ENCODE measurements at places on chromosomes 2 and 18. TPM values are rescaled to one million over a fixed set of nuclear protein-coding genes. Genes with fewer than 3 reads are reported as not detected.

DNA sequence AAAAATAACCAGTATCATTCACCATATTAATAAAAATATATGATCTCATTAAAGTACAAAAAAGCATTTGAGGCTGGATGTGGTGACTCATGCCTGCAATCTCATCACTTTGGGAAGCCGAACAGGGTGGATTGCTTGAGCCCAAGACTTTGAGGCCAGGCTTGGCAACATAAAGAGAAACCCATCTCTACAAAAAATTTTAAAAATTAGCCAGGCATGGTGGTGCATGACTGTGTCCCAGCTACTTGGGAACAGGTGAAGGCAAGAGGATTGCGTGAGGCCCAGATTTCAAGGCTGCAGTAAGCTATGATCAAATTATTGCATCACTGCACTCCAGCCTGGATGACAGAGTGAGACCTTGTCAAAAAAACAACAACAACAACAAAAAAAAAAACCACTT, 75.9 kb downstream of the RAD51AP2 start:
- no peak overlapping the region for H3K4me3 ChIP-seq
- peaks cover 7% of the 10 kb centered on the region for H3K4me1 ChIP-seq
- H3K27me3 ChIP-seq: no peaks in the 10 kb centered on the region
- H3K36me3 ChIP-seq: no peaks in the 10 kb centered on the region
- no peak for DNase-seq
- no peak overlapping the region for H3K27ac ChIP-seq

GRCh38 chr2:203498161-203498560, 36.9 kb downstream of the RAPH1 start:
- H3K27me3 ChIP-seq: no peaks in the 10 kb centered on the region
- no peaks in the 10 kb centered on the region for H3K4me1 ChIP-seq
- H3K36me3 ChIP-seq: peaks cover 15% of the 10 kb centered on the region
- DNase-seq: no peak
- H3K27ac ChIP-seq: no peak overlapping the region

- no peaks in the 10 kb centered on the region for H3K4me1 ChIP-seq
- H3K27ac ChIP-seq: no peak overlapping the region
- no peaks in the 10 kb centered on the region for H3K36me3 ChIP-seq
- DNase-seq: no peak
- no peak overlapping the region for H3K4me3 ChIP-seq
Measured at GRCh38 chr18:11655606-11655932, 33.5 kb upstream of the GNAL start.

GRCh38 chr2:202871300-202872141, at the start of gene ICA1L:
Gene ICA1L, minus strand, starts transcription at chr2:202871766. Its CDS starts 42,757 bp downstream, at chr2:202829009.
- H3K4me1 ChIP-seq: no peaks in the 10 kb centered on the region
- DNase-seq: peak; percentile 88
- H3K27ac ChIP-seq: no peak within 1 kb of the TSS
- peak within 1 kb of the TSS; percentile 88 for H3K4me3 ChIP-seq

- H3K4me3 ChIP-seq: no peak overlapping the region
- no peaks in the 10 kb centered on the region for H3K36me3 ChIP-seq
- no peaks in the 10 kb centered on the region for H3K27me3 ChIP-seq
- H3K27ac ChIP-seq: no peak overlapping the region
- no peaks in the 10 kb centered on the region for H3K4me1 ChIP-seq
Measured at GRCh38 chr2:230492107-230492506, 76.1 kb downstream of the SP100 start.

- peaks cover 5% of the 10 kb centered on the region for H3K4me1 ChIP-seq
- no peak overlapping the region for H3K4me3 ChIP-seq
- no peaks in the 10 kb centered on the region for H3K36me3 ChIP-seq
- H3K27me3 ChIP-seq: no peaks in the 10 kb centered on the region
- DNase-seq: no peak
Measured at GRCh38 chr2:179341152-179341866, 76.7 kb upstream of the SESTD1 start.

GRCh38 chr2:96843538-96844268, at the start of gene ANKRD23:
Gene ANKRD23, minus strand, starts transcription at chr2:96844021. Its CDS starts 29 bp downstream, at chr2:96843992.
- peaks cover 12% of the 10 kb centered on the region for H3K36me3 ChIP-seq
- H3K4me1 ChIP-seq: no peaks in the 10 kb centered on the region
- no peak within 1 kb of the TSS for H3K27ac ChIP-seq

GRCh38 chr2:55768991-55769390, 75.3 kb upstream of the PNPT1 start:
- no peak for DNase-seq
- no peaks in the 10 kb centered on the region for H3K36me3 ChIP-seq
- no peak overlapping the region for H3K27ac ChIP-seq
- H3K4me3 ChIP-seq: no peak overlapping the region

GRCh38 chr18:69490813-69491212, 90.1 kb downstream of the DOK6 start:
- no peak overlapping the region for H3K4me3 ChIP-seq
- H3K27ac ChIP-seq: no peak overlapping the region
- no peaks in the 10 kb centered on the region for H3K27me3 ChIP-seq
- DNase-seq: no peak

GRCh38 chr18:74519320-74520095, 14.8 kb upstream of the CNDP1 start:
- H3K36me3 ChIP-seq: peaks cover 72% of the 10 kb centered on the region
- no peak overlapping the region for H3K4me3 ChIP-seq
- no peaks in the 10 kb centered on the region for H3K4me1 ChIP-seq

- no peak overlapping the region for H3K27ac ChIP-seq
- no peaks in the 10 kb centered on the region for H3K36me3 ChIP-seq
- no peak for DNase-seq
- H3K4me3 ChIP-seq: no peak overlapping the region
Measured at GRCh38 chr2:142834021-142834420, 43.4 kb upstream of the KYNU start.

DNA sequence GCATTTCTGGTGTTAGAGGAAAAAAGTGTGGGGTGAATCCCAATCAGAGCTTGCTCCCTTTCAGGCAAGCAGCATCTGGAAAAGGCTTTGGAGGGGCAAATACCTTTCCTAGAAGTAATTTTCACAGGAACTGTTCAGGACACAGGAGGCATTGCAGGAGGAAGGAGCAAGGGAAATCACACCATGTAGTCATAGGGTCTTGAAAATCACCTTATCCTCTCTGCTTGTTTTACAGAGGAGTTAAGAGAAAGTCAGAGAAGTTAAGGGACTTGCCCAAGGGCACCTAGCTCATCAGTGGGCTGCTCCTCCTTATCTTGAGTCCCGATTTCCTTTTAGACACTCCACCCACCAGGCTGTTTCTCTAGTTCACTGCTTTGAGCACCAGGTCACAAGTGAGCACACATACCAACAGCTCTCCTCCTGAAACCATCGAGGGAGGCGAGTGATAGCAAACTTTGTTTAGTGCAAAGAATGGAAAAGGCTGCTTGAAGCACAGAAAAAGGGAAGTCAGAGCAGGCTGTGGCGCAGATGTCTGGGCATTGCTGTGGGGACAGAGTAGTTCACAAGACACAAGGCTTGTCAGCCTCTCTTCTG, 89.2 kb upstream of the CXCR4 start:
- DNase-seq: no peak
- no peaks in the 10 kb centered on the region for H3K36me3 ChIP-seq
- no peak overlapping the region for H3K27ac ChIP-seq
- no peaks in the 10 kb centered on the region for H3K27me3 ChIP-seq

DNA sequence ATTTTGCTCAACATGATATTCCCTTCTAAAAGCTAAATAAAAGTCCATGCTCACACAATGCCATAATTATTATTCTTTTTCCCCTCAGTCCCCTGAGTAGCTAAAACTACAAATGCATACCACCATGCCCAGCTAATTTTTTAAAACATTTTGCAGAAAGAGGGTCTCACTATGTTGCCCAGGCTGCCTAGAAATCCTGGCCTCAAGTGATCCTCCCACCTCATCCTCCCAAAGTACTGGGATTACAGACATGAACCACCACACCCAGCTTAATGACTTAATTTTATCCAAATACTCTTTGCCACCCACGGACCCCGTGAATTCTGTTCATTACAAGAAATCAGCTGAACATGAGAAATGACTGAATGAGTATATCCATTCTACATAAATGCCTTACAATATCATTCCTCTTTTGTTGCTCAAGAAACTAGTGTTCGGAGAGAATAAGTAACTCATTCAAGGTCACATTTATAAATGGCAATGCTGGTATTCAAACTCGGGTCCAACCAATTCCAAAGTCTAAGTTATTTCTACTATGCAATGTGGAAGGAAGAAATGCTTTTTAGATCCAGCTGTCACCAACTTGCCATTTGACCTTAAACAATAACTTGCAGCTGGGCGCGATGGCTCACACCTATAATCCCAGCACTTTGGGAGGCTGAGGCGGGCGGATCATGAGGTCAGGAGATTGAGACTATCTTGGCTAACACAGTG, 59.8 kb downstream of the NOL10 start:
- no peaks in the 10 kb centered on the region for H3K4me1 ChIP-seq
- H3K4me3 ChIP-seq: no peak overlapping the region
- no peak for DNase-seq
- H3K36me3 ChIP-seq: peaks cover 29% of the 10 kb centered on the region
- no peak overlapping the region for H3K27ac ChIP-seq
- no peaks in the 10 kb centered on the region for H3K27me3 ChIP-seq

GRCh38 chr18:31738460-31739407, 21.9 kb downstream of the SLC25A52 start:
- no peak for DNase-seq
- no peak overlapping the region for H3K4me3 ChIP-seq
- no peaks in the 10 kb centered on the region for H3K27me3 ChIP-seq

- no peak overlapping the region for H3K4me3 ChIP-seq
- no peaks in the 10 kb centered on the region for H3K4me1 ChIP-seq
- DNase-seq: no peak
- peaks cover 67% of the 10 kb centered on the region for H3K36me3 ChIP-seq
Measured at GRCh38 chr2:63903003-63903402, 61.3 kb downstream of the UGP2 start.

GRCh38 chr18:11496526-11497172, 112.7 kb upstream of the SLC35G4 start:
- no peaks in the 10 kb centered on the region for H3K36me3 ChIP-seq
- H3K4me1 ChIP-seq: no peaks in the 10 kb centered on the region
- H3K27ac ChIP-seq: no peak overlapping the region
- H3K27me3 ChIP-seq: no peaks in the 10 kb centered on the region
- DNase-seq: no peak
- no peak overlapping the region for H3K4me3 ChIP-seq

DNA sequence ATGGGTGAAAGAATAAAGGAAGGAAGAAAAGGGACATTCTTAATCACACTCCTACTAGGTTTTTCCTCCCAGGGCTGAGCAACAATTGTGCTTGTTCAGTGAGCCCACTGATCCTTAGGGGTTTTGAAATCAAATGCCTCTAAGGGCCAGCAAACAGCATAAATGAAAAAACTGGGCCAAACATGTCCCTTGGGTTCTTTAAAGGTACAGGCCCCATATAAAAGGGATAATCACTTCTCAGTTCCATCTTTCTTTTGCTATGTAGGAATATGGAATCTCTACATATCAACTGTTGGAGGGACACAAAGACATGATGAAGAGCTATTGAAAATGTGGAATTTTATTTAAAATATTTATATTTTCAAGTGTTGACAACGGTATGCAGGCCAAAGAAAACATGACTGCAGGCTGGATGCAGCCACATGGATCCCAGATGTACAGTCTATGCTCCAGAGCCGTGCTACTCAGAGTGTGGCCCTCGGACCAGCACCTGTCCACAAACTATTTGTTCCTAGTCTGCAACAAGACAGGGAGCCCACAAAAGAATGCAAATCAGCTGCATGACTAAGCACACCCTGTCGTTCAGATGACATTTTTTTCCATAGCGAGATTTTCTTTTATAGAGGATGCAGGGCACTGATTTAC, 110.0 kb downstream of the CDH20 start:
- H3K36me3 ChIP-seq: no peaks in the 10 kb centered on the region
- DNase-seq: no peak
- H3K27me3 ChIP-seq: no peaks in the 10 kb centered on the region
- no peak overlapping the region for H3K4me3 ChIP-seq

DNA sequence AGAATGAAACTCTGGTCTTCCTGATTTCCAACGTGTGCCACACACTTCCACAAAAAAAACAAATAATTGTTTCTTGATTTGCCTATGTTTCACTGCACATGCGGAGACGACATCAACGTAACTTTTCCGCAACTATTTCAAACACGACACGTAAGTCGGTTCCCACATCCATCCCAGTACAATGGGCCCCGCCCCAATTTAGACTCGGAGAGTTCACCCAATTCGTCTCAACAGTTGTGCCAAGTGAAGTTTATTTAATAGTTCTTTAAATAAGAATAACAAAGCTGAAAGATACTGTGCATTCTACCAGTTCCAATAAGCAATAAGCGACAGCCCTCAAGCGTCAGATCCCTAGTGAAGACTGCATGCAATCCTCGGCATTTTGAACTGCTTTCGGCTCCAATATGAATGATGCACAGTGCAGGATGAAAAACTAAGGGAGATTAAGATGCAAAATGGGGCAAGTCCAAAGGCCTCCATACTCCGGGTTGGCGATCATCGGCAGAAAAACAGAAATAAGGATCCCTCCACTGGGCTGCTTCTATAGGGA, 664 bp downstream of the CCT4 start:
- peak overlapping the region; percentile 99 for H3K27ac ChIP-seq
- no peak for DNase-seq
- H3K36me3 ChIP-seq: peaks cover 40% of the 10 kb centered on the region
- peak overlapping the region; percentile 98 for H3K4me3 ChIP-seq
- no peaks in the 10 kb centered on the region for H3K4me1 ChIP-seq
- H3K27me3 ChIP-seq: no peaks in the 10 kb centered on the region

GRCh38 chr2:1363367-1363766, 49.9 kb upstream of the TPO start:
- no peaks in the 10 kb centered on the region for H3K27me3 ChIP-seq
- no peak for DNase-seq
- no peak overlapping the region for H3K27ac ChIP-seq
- H3K36me3 ChIP-seq: no peaks in the 10 kb centered on the region
- no peak overlapping the region for H3K4me3 ChIP-seq
- no peaks in the 10 kb centered on the region for H3K4me1 ChIP-seq

GRCh38 chr2:205957452-205958154, 128.4 kb downstream of the INO80D start:
- H3K4me3 ChIP-seq: no peak overlapping the region
- no peaks in the 10 kb centered on the region for H3K36me3 ChIP-seq
- H3K27ac ChIP-seq: no peak overlapping the region
- DNase-seq: no peak
- no peaks in the 10 kb centered on the region for H3K4me1 ChIP-seq
- no peaks in the 10 kb centered on the region for H3K27me3 ChIP-seq

- no peaks in the 10 kb centered on the region for H3K4me1 ChIP-seq
- no peaks in the 10 kb centered on the region for H3K27me3 ChIP-seq
- DNase-seq: no peak
- no peaks in the 10 kb centered on the region for H3K36me3 ChIP-seq
- no peak overlapping the region for H3K4me3 ChIP-seq
- H3K27ac ChIP-seq: no peak overlapping the region
Measured at GRCh38 chr2:207511851-207512250, 17.9 kb upstream of the CREB1 start.

- no peaks in the 10 kb centered on the region for H3K27me3 ChIP-seq
- no peaks in the 10 kb centered on the region for H3K4me1 ChIP-seq
- no peak overlapping the region for H3K4me3 ChIP-seq
- no peaks in the 10 kb centered on the region for H3K36me3 ChIP-seq
- H3K27ac ChIP-seq: no peak overlapping the region
- DNase-seq: no peak
Measured at GRCh38 chr2:53655256-53655655, 112.3 kb upstream of the CHAC2 start.

FAM110C gene
- total RNA-seq: 1.8 TPM

CAPN10 gene
- 55.6 TPM for total RNA-seq

LONRF2 gene
- total RNA-seq: 0.84 TPM

NAT8 gene
- not detected for total RNA-seq

CD8B2 gene
- total RNA-seq: not detected

ATG16L1 gene
- 31.6 TPM for total RNA-seq

NEU2 gene
- not detected for total RNA-seq

USP34 gene
- 120 TPM for total RNA-seq

DSG3 gene
- not detected for total RNA-seq

CD207 gene
- not detected for total RNA-seq

PROKR1 gene
- total RNA-seq: 3.8 TPM

Data from endodermal cell (in vitro differentiated cells).